ENCODE measurements at places on chromosomes 12 and 14. TPM values are rescaled to one million over a fixed set of nuclear protein-coding genes. Genes with fewer than 3 reads are reported as not detected.

Gene DDN
- total RNA-seq = 0.44 TPM

Gene ASIC1
- total RNA-seq = 14.3 TPM

Gene DHRS2
- 1.2 TPM for total RNA-seq

Gene ACSM4
- not detected for total RNA-seq

Gene ARHGEF40
- 71.0 TPM for total RNA-seq

DNA sequence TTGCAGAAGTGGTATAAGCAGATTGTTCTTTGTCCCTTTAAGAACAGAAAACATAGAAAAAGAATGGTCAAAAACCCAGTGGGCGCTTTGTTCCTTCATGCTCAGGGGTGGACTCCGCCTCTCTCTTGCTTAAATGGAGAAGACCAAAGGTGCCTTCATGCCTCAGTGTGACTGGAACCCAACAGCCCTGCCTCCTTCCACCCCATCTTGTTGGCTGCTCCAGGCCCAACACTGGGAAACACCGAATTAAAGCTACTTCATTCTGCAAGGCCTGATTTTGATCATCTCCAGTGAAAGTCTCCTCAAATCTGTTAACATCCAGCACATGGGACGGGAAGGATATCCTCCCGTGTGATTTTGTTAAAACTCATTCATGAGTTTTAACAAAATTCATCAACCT is 103.7 kb downstream of the BCL11B start:
- no peak for DNase-seq

GRCh38 chr14:39212034-39212433 is 21.7 kb upstream of the MIA2 start:
- DNase-seq = no peak

DNA sequence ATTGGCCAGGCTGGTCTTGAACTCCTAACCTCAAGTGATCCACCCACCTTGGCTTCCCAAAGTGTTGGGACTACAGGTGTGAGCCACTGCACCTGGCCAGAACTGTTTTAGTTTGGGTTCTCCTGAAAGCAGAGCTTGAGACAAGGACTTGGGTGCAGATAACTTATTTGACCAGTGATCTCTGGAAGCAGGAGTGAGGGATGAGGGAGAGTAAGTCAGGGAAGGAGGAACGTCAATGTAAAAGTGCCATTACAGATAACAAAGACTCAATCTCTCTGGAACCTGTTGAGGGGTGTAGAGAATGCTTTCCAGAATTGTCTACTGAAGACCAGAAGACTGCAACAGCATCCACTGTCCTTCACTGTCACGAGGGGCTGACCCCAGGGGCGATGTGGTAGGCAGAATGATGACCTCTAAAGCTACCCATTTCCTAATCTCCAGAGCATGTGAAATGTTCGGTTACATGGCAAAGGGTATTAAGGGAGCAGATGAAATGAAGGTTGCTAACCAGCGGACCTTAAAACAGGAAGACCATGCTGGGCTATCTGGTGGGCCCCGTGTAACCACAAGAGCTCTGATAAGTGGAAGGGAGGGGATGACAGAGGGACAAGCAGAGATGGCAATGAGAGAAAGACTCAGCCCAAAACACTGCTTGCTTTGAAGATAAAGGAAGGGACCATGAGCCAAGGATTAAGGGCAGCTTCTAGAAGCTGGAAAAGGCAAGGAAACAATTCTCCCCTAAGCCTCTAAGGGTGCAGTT is 207.8 kb downstream of the RBM19 start:
- no peak for DNase-seq

DNA sequence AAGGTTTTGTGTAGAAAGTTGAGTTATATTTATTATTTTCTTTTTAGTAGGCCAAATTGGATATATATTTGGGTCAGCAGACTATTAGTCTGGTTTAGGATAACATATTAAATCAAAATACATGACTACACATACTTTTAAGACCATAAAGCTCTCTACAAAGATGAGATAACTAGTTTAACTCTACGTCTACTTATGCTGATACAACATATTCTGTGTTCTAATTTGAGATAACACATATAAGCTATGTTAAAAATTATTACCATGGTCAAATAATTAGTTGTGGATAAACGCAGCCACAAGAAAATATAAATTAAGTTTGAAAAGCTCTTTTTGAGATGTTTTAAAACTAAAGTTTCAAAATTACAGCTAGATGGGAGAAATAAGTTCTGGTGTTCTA is 55.3 kb downstream of the IPO8 start:
- DNase-seq = no peak

- no peak for DNase-seq
These were observed 148.2 kb downstream of the TMEM30B start for GRCh38 chr14:61132894-61133293.

DNA sequence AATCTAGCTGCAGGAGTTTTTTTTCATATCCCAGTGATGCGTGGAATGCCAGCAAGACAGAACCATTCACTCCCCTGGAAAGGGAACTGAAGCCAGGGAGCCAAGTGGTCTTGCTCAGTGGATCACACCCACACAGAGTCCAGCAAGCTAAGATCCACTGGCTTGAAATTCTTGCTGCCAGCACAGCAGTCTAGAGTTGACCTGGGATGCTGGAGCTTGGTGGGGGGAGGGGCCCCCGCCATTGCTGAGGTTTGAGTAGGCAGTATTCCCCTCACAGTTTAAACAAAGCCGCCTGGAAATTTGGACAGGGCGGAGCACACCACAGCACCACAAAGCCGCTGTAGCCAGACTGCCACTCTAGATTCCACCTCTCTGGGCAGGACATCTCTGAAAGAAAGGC is 86.9 kb upstream of the STXBP6 start:
- no peak for DNase-seq

DNA sequence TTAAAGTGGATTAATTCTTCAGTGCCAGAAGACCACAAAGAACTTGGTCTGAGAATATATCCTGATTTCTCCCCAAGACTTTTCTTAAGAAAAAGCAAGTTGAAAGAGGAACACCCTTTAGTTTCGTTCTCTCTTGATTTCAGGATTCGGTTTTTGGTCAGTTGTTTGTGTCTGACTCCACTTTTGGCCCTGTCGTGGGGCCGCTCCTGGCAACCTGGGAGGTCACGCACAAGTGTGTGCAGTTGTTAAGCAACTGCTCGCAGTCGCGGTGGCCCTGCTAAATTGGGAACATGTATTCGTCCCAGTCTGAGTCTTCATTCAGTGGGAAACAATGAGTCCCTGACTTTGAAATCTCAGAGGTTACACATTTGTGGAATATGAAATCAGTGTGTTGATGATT is 68.7 kb downstream of the RGS6 start:
- DNase-seq = no peak

GRCh38 chr14:78153064-78153341 is 17.2 kb upstream of the NRXN3 start:
- no peak for DNase-seq

DNA sequence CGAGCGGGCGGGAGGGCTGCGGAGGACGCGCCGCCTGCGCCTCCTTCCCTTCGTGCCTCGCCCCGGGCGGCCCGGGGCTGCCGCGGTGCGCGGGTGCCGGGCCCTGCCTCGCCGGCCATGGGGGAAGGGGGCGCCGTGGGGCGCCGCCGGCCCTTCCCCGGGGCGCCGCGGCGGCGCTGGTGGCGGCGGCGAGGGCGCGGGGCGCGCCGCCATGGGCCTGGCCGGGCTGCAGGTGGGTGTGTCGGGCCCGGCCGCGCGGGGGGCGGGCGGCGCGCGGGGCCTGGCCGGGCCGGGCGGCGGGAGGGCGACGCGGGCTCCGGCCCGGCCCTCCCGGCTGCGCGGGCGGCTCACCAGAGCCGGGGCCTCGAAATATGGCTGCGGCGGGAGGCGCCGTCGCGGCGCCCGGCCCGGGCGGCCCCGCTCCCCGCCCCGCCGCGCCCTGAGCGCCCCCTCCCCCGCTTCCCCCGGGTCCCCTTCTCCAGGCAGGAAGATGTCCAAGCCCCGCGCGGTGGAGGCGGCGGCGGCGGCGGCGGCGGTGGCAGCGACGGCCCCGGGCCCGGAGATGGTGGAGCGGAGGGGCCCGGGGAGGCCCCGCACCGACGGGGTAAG is 5.1 kb downstream of the KMT5A start:
- no peak for DNase-seq

GRCh38 chr12:87120440-87120839 is 864.2 kb upstream of the MGAT4C start:
- DNase-seq = no peak
